ENCODE measurements at places on chromosomes 13 and 19.

GRCh38 chr13:37090912-37091311 lies 14.6 kb downstream of the CSNK1A1L start:
- DNase-seq, result no peak

DNA sequence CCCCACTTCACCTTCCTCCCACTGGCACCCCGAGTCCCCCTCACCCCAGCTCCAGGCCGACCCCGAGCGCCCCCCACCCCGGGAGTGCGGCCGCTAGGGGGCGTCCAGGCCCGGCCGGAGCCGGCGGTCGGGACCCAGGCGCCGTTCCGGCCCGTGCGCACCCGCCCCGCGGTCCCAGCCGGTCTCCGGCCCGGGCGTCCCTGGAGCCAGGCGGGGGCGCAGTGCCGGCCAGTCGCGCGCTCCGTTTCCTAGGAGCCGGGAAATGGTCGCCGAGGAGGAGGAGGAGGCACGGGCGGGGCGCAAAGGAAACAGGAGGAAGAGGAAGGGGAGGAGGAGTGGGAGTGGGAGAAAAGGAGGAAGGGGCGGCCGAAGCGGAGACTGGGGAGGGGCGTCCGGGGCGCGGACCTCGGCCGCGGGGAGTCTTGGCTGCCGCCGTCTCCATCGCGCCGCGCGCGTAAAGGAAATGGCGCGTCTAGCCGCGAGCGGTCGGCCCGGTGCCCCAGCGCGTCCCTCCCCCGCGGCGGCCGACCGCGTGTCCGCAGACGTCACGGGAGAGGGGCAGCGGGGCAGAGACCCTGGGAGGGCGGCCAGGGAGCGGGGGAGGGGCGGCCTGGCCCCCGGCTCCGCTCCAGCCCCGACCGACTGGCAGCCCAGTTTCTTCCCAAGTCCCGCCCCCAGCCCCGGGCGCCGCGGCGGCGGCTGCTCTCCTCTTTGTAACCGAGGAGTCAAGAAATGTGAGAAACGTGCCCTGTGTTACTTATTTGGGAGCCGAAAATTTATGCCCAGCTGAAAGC lies 1.1 kb upstream of the KCTD15 start:
- no peak for DNase-seq

DNA sequence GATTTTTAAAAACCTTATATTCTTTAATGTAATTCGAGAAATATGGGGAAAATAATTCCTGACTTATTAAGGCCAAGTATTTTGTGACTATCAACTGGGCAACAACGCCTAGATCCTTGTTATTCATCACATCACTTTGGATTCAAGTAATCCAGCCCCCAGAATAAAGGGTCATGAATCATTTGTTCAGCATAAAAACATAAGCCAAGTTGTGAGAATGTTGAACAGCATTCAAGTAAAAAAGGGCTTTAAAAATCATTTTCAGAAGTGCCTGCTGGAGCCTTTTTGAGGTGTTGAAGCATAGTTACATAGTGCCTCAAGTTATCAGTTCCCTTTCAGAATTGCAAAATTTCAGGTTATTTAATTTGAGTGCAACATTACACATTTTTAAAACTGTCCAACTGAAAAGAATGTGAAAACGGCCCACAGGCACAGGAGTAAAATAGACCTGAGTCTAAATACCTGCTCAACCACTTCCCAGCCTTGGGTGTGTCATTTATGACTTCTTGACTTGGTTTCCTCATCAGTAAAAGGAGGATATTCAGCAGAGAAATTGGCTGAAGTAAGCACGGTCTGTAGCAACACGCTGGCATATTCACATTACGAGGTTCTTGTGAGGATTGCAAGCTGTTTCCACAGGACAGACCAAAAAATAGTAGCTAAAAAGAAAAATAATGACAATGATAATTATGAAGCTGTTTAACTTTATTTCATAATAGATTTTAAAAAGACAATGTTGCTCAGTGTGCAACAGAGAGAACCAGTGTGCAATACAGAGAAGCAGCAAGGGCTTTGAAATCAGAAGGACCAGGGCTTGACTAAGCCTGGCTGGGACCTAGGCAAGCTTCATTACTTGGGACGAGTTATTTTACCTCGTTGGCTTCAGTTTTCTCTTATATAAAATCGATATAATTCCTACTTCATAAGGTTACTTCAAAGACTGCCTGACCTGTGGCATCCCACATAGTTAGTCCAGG lies 56.6 kb downstream of the MBNL2 start:
- no peak for DNase-seq

- DNase-seq, result peak; percentile 63
Observed at GRCh38 chr19:45075301-45076028, 813 bp downstream of the ZNF296 start.

DNA sequence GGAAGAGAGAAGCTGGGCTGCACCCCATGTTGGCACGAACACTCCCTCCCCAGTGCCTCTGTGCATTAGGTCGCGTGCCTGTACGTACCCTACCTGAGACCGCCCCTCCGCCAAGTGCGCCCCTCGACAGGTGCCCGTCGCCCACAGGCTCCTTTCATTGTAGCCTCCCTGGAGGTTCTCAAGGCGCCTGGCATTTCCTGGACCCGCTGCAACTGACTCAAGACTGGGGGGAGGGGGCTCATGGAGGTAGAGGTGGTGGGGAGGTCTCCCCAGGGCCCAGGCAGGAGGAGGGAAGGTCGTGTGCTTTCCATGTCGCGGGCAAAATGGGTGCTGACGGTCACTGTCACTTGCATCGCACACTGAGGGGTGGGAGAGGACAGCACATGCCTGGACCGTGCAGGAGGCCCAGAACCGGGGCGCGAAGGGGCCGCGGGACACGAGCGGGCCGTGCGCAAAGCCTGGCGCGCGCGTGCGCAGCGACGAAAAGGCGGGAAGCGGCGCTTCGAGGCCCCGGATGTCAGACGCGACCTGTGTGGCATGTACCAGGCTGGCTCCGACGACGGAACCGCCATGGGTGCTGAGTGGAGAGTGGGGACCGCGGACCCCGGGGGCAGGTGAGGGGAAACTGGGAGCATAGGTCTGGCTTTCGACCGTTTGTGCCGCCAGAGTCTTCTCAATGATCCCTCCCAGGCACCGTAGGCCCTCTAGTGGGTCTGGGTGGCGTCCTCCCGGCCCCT lies 16.5 kb downstream of the NFIX start:
- DNase-seq, result no peak

GRCh38 chr13:50843257-50844083 lies at the start of gene DLEU7:
TSS of gene DLEU7 (minus strand) at chr13:50843692. CDS start at chr13:50843646, 46 bp downstream.
- DNase-seq, result no peak

DNA sequence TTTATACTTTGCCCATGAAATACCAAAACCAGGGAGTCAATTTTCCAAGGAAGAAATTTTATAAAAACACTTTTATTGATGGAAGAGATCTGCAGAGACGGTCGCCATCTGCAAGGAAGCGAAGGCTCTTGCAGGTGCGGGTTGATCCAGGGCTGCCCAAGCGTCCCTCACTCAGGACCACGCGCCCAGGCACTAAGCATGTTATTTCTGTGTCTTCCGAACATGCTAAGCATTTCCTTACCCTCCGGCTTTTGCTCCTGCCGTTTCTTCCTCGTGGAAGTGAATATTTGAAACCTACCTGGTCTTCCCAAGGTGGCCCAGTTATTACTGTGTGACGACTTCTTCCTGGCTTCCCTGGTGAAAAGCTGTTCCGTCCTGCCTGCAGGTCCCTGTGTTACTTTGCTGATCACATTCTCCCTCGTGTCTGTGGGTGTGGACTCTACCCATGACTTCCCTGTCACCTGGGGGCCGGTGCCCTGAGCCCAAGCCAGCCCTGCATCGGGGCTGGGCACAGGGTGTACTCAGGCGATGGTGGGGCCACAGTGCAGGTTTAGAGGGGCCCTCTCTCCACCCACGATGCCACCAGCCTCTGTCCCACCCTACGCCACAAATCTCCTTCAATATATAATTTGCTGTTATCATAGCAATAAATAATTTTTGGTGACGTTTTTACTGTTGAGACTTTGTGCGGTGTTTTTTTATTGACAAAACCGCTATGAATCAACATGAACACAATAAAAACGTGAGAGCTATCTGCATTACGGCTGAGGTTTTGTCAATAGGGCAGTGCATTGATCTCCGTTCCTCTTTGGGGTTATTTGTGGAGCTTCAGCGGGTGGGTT lies 119.4 kb downstream of the URI1 start:
- no peak for DNase-seq

DNA sequence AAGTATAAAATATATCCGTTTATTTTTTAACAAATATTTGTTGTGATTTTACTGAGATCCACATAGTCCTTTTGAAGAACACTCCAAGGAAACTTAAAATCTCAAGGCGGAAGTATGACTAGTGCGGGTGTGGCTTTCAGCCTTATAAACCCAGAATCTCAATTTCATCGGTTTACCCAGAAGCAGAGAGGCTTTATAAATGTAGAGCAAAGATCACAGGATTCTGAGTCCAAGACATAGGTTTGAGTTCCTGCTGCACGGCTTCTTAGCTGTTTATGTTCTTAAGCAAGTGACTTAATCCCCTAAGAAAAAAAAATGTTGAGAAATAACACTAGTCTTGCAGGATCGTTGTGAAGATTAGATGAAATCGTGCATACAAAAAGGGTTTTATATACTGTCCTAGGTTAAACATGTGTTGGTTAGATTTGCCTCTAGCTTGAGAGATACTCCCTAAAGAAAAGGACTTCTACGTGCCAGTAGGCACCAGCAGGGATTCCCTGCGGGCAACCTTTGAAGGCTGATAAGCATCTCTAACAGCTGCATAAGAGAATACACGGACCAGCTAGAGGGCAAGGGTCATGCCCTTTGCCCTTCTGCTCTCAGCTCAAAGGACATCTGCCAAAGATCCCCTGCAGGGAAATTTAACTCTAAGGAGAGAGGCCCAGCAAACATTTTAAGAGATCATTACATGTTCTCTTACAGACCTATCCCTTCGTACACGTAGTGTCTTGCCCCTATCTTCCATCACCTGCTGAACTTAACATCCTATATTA lies 130.4 kb upstream of the MIR17HG start:
- DNase-seq, result no peak

GRCh38 chr13:20239748-20240147 lies 7.6 kb upstream of the GJB6 start:
- no peak for DNase-seq

DNA sequence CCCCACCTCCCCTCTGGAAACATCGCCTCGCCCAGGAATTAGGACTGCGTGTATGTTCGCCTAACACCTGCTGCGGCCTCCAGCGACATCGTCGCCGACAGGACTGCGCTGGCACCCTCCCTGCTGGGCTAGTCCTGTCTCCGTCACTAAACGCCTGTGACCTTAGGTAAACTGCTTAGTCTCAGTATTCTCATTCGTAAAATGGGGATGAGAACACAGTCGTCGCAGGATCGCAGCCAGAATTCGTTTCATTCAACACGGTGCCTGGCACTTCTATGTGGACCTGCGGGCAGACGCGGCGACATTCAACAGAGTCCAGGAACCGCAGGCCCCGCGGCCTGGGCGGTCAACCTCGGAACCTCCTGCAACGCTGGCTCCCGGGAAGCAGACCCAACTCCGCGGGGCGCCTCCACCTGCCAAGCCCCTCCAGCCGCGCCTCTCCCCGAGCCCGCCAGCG lies 485 bp downstream of the CRYL1 start:
- DNase-seq, result no peak

DNA sequence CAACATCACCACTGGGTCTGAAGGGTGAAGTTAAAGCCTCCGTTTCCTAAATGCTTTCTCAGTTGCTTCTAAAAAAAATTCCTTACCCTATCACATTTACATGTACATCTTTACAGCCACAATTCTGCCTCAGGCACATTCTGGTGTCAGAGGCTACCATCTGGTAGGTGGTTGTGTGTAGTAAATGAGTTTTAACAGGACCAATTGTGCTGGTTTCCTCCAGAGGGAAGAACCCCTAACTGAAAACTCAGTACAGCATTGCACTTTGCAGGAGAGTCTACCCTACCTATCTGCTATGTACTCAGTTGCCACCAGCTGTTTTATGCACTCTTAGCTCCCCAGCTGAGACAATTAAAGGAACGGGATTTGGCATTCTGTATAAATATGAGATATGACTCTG lies 1576.5 kb downstream of the PCDH9 start:
- no peak for DNase-seq

DNA sequence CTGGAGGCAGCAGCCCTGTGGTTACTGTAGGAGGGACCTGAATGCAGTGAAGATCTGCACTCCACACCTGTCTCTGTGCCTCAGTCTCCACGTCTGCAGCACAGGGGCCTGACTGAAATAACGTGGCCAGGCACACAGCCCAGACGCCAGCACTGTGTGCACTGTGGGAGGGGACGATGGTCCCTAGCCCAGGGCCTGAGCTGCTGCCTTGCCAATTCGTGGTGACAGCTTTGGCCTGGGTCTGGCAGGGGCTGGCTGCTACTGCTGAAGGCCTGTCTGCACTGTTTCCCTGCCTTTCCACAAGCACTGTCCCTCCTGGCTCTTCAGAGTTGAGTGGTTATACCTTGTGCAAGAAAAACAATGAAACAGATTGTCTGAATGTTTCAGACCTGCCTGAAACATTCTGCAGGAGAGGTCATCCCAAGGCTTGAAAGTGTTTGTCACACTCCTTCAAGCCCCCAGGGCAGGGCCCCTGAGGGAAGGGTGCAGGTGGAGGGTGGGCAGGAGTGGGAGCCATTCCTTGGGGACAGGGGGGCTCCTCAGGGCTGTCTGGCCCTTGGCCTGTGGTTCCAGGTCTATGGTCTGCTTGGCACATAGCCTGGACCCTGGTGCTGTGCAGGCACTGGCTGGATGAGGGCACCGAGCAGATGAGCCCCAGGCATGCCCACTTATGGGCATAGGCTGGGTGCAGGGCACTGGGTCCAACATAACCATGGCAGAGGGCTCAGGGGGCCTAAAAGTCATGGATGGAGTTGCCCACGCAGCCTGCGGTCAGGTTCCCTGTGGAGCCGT lies 38.7 kb upstream of the LDLR start:
- DNase-seq, result no peak

GRCh38 chr13:20713751-20714150 lies 10.3 kb downstream of the IL17D start:
- peak; percentile 58 for DNase-seq

DNA sequence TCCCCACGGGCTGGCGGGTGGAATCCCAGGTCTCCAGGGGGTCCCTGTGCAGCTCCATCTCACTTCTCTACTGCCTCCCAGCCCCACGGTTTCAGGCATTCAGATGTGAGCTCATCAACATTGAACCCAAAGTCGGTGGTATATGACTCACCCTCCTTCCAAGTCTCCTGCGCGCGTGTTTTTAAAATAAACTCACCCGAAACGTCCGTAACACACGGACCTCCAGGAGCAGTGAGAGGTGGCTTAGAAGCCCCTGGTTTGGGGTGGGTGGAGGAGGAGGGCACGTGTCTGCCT lies 14.0 kb upstream of the CRTC1 start:
- no peak for DNase-seq

DNA sequence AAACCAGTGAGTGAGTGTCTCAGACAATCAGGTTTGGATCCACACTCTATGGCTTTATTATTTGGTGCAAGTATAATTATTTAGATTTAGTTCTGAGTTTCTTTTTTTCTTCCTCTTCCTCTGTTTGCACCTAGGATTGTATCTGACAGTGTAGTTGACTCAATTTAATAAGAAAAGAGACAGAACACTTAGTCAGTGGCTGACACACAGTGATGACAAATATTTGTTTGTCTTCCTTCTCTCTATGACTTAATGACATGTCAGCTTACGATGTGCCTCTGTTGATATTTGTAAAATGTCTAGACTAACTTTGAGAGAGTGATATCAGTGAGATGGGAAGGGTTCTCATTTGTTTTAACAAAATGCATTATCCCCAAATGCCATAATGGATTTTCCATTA lies 129.5 kb upstream of the SLC10A2 start:
- no peak for DNase-seq
